Central memory CD8-positive, alpha-beta T cell (primary cell): ENCODE measurements at places on chromosomes 5 and 9.
A peak's percentile ranks its signal among the peaks of the same experiment; 100 is the strongest.

DNA sequence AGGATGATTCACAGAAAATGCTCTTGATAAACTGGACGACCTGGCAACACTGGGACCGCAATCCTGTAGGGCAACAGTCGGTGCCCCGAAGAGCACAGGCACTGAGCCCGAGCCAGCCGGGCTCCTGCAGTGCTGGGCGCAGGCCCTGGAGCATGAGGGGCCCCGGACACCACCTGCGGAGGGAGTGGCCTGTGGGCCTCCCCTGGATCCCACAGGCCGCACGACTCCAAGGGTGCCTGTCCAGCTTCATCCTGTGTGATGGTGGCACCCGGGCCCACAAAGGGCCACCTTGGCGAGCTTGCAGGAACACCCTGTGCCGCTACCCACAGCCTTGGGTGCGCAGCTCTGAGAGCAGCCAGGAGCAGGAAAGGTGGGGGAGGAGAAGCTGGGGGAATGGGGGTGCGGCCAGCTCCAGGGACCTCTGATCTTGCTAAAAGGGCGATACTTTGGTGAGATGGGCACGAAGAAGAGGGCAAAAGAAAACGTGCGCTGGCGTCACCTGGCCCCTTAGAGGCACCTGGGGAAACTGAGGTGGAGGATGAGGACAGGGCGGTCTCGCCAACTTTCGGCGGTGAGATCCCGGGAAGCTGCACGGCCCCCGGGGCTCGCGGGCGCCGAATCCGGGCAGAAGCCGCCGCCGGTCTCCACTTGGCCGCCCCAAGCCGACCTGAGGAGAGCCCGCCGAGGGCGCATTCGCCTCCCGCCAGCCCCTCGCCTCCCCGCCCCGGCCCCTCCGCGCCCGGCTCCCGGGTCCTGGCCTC lies 722 bp downstream of the TBC1D9B start:
- peaks cover 12% of the 10 kb centered on the region for H3K36me3 ChIP-seq
- no peak for DNase-seq
- H3K27ac ChIP-seq, result peak overlapping the region; percentile 69
- H3K27me3 ChIP-seq, result no peaks in the 10 kb centered on the region
- peak overlapping the region; percentile 82 for H3K4me3 ChIP-seq

DNA sequence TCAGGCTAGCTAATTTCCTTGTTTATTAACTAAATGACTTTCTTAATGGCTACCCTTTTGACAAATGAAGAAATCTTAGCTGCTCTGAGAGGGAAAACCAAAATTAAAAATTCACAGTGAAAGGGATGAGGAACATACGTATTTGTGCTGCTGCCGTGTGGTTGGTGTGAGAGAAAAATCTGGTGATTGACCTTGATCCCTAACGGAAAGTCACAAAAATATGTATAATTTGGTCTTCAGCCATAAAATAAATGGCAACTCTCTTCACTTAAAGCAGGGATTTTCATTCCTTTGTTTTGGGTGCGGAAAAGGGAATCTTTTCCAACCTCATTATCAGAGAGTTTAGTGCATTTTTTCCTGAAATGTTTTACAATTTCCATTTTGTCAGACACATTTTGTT lies 40.4 kb downstream of the PAM start:
- no peak overlapping the region for H3K4me3 ChIP-seq
- H3K27me3 ChIP-seq, result no peaks in the 10 kb centered on the region
- H3K36me3 ChIP-seq, result no peaks in the 10 kb centered on the region
- peaks cover 44% of the 10 kb centered on the region for H3K4me1 ChIP-seq

DNA sequence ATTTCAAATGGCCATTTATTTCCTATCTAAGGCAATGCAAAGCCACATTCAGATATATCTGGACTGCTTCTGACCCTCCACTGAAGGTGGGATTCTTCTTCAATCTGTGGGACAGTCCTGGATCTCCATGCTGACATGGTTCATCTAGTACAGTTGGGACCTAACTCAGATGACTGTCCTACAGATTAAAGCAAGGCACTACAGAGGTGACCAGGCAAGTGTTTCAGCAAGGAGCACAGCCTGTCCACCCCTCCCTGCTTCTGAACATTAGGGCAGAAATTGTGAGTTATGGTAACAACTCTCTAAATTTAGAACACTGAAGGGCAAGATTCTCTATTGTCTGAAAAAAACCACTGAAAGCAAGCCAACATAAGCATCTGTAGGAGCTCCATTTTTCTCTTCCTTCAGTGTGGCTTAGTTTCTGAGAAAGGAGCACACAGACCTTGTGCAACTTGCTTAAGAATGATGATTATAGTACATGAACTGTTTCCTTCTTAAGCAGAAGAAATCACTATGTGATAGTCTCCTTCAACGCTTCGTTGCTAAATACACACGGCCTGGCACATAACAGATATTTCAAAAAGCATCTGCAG lies 62.9 kb upstream of the BARX1 start:
- H3K4me1 ChIP-seq, result no peaks in the 10 kb centered on the region
- no peaks in the 10 kb centered on the region for H3K27me3 ChIP-seq
- H3K27ac ChIP-seq, result no peak overlapping the region
- no peaks in the 10 kb centered on the region for H3K36me3 ChIP-seq
- H3K4me3 ChIP-seq, result no peak overlapping the region

- peak overlapping the region; percentile 1 for H3K27ac ChIP-seq
- no peaks in the 10 kb centered on the region for H3K27me3 ChIP-seq
- H3K36me3 ChIP-seq, result peaks cover 18% of the 10 kb centered on the region
- peaks cover 29% of the 10 kb centered on the region for H3K4me1 ChIP-seq
These were observed 144.7 kb downstream of the KDM4C start for GRCh38 chr9:6902423-6902822.

GRCh38 chr9:105507096-105507790 lies 50.7 kb upstream of the FKTN start:
- H3K27ac ChIP-seq, result no peak overlapping the region
- H3K36me3 ChIP-seq, result no peaks in the 10 kb centered on the region
- no peak for DNase-seq
- no peaks in the 10 kb centered on the region for H3K4me1 ChIP-seq
- no peaks in the 10 kb centered on the region for H3K27me3 ChIP-seq

DNA sequence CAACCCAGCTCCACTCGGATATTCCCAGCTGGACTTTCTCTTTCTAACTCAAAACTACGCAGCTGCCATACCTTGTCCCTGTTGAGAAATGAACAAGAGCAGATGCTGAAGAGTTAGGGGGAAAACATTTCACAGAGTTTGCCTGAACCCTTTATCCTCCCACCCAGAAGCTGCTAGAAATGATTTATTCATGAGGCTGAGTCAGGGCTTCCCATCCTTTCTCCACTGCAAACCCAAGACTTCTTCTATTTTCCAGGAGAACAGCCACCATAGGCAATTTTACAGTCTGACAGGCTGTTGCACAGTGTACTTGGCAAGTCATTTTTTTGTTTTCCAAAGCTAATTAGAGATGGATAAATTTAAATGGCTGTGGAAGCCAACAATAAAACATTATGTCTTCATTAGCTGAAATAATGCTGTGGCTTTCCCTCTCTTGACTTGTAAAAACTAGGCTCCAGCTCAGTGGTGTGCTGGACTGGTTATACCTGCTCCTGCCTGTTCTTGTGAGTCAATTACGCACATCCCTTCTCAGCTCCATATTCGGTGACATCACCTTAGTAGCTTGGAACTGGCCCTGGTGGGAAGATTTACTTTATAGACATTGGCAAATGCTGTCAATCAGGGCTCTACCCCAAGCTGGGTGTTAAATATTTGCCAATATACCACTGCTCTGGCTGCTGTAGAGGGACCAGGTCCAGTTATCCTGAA lies 71.9 kb downstream of the KIF4B start:
- H3K36me3 ChIP-seq, result no peaks in the 10 kb centered on the region
- H3K27ac ChIP-seq, result no peak overlapping the region
- H3K27me3 ChIP-seq, result peaks cover 45% of the 10 kb centered on the region
- DNase-seq, result no peak
- H3K4me1 ChIP-seq, result no peaks in the 10 kb centered on the region

- H3K36me3 ChIP-seq, result no peaks in the 10 kb centered on the region
- DNase-seq, result no peak
- H3K27me3 ChIP-seq, result peaks cover 56% of the 10 kb centered on the region
- no peak overlapping the region for H3K4me3 ChIP-seq
- H3K4me1 ChIP-seq, result no peaks in the 10 kb centered on the region
- H3K27ac ChIP-seq, result no peak overlapping the region
These were observed 37.1 kb downstream of the PRDM6 start for GRCh38 chr5:123125962-123126732.

- peaks cover 28% of the 10 kb centered on the region for H3K4me1 ChIP-seq
- no peak overlapping the region for H3K4me3 ChIP-seq
- H3K27me3 ChIP-seq, result no peaks in the 10 kb centered on the region
- H3K27ac ChIP-seq, result no peak overlapping the region
These were observed 45.0 kb upstream of the ABL1 start for GRCh38 chr9:130789747-130790672.

DNA sequence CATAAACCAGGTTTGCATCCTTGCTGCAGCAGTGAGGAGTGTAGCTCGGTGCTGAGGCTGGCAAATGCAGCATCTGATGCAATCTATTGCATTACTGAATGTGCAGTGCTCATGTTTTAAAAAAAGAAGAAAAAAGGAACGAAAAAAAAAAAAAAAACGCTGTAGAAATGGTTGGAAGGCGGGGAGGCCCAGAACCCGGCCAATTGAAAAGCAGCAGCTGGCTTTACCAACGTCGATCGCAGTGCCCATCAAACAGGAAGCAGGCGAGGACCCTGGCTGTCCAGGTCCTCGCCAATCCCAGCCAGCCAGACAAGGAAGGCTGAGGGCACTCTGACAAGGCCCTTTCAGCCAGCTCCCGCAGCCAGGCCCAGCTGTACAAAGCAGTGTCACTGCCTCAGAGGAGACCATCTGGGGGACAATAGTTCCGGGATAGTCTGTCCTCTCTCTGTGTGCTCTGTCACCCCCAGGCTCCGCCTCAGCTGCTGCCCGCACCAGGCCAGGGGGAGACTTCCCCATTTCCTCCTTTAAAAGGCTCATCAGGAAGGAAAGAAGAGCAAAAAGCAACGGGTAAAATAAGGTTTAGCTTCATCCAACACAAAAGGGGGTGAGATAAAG lies 21.8 kb upstream of the CPEB4 start:
- H3K4me1 ChIP-seq, result peaks cover 5% of the 10 kb centered on the region
- peaks cover 19% of the 10 kb centered on the region for H3K27me3 ChIP-seq
- no peak for DNase-seq
- H3K4me3 ChIP-seq, result no peak overlapping the region
- no peaks in the 10 kb centered on the region for H3K36me3 ChIP-seq

DNA sequence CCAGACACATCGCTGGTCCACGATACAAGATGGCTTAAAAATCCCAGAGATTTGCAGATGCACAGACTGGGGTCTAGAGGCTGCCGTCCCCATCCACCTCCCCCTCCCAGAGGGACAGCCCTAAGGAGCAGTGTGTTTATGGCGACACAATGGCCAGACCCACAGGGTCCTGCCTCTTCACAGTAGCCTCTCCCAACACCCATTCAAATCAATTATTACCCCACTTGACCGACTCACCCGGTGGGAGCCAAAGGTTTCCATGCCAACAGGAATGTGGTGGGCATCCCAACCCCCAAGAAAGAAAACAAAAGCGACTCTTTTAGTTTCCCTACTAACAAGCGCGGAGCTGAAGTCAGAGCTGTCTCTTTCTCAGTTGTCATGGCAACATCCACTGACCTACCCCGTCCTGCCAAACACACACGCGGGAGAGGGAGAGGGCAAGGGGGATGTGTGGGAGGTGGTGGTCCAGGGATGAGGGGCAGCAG lies 209.0 kb downstream of the TTLL11 start:
- no peak overlapping the region for H3K4me3 ChIP-seq
- H3K27ac ChIP-seq, result no peak overlapping the region
- no peaks in the 10 kb centered on the region for H3K27me3 ChIP-seq
- H3K4me1 ChIP-seq, result no peaks in the 10 kb centered on the region
- DNase-seq, result no peak
- H3K36me3 ChIP-seq, result no peaks in the 10 kb centered on the region

DNA sequence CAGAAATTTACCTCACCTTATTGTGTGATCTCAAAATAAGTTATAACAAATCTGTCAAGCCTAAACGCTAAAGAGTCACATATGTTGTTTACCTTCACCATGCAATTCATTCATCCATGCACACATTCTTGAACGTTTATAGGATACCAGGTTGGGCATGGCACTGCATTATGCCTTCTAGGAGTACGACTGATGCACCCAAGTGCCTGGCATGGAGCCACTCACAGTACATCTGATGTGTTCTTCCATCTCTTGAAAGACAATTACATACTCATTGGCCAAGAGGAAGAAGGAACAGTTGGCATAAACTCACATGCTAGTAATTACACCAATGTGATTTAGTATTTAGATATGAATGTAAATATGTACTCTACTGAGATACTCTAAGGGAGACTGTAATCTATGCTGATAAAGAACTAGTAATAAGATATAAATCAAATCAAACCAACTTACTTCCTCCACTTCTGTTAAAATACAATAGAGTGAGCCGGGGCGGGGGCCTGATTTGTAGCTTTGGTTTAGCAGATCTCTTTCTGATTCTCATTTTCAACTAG lies 90.7 kb downstream of the LPAR1 start:
- no peaks in the 10 kb centered on the region for H3K4me1 ChIP-seq
- H3K27me3 ChIP-seq, result no peaks in the 10 kb centered on the region
- no peak overlapping the region for H3K4me3 ChIP-seq
- H3K36me3 ChIP-seq, result no peaks in the 10 kb centered on the region
- H3K27ac ChIP-seq, result no peak overlapping the region

- no peak for DNase-seq
- H3K27ac ChIP-seq, result no peak overlapping the region
- H3K4me3 ChIP-seq, result no peak overlapping the region
- no peaks in the 10 kb centered on the region for H3K36me3 ChIP-seq
These were observed 191.5 kb upstream of the S1PR3 start for GRCh38 chr9:88799541-88800328.

GRCh38 chr9:137009217-137009616 lies 12.8 kb upstream of the CLIC3 start:
- H3K27me3 ChIP-seq, result no peaks in the 10 kb centered on the region
- no peak overlapping the region for H3K27ac ChIP-seq
- no peak for DNase-seq
- peaks cover 11% of the 10 kb centered on the region for H3K36me3 ChIP-seq
- no peak overlapping the region for H3K4me3 ChIP-seq

- H3K27ac ChIP-seq, result peak overlapping the region; percentile 98
- H3K4me3 ChIP-seq, result peak overlapping the region; percentile 96
- DNase-seq, result no peak
- H3K36me3 ChIP-seq, result peaks cover 16% of the 10 kb centered on the region
- H3K4me1 ChIP-seq, result peaks cover 57% of the 10 kb centered on the region
- H3K27me3 ChIP-seq, result no peaks in the 10 kb centered on the region
These were observed 45.4 kb downstream of the PTTG1 start for GRCh38 chr5:160466889-160467554.

GRCh38 chr5:106894964-106895363 lies 775.8 kb downstream of the EFNA5 start:
- no peak for DNase-seq
- H3K27ac ChIP-seq, result no peak overlapping the region
- H3K4me1 ChIP-seq, result no peaks in the 10 kb centered on the region
- H3K27me3 ChIP-seq, result peaks cover 11% of the 10 kb centered on the region
- no peaks in the 10 kb centered on the region for H3K36me3 ChIP-seq
